ENCODE measurements at places on chromosomes 4 and X.

DNA sequence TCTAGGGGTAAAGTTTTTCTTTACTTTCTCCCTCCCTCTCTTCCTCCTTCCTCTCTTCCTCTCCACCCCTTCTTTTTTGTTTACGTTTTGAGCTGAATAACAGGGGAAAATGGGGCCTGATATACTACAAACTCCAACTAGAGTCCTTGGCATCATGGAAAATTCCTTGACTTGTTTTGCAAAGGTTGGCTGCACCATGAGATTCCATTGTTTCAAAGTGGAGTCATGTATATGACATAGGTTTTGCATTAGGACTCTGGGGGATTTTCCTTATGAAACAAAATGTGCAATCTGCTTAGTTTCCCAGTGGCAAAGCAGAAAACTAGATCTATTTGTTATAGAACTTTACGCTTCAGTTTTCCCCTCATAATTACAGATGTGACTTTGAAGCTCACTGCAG, 233.5 kb upstream of the PGRMC2 start:
- DNase-seq: no peak

GRCh38 chrX:124194901-124195300, 137.6 kb upstream of the TEX13D start:
- no peak for DNase-seq

DNA sequence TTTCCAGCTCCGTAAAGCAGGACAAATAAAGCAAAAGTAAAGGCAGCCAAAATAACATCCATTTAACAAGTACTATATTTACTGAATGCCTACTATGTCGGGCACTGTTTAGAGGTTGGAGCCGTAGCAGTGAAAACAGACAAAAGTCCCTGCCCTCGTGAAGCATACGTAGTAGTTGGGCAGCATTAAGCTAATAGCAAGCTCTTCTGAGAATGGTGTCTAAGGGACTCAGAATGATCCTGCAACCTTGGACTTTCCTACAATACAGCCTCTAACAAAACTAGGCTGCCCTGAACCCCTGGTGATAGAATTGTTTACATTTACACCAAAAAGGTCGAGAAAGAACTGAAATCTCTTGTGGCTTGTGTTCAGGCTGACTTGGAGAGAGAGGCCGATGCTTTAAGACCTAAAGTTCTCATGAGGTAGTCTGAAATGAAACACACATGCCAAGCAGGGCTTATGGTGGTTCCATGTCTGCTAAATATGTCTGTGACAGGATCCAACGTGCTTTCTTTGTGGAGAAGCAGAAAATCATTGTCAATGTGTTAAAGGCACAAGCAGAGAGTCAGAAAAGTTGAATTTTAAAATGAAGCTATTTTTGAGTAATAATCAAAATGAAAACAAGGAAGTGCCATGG, 898 bp upstream of the PDGFC start:
- DNase-seq: no peak

DNA sequence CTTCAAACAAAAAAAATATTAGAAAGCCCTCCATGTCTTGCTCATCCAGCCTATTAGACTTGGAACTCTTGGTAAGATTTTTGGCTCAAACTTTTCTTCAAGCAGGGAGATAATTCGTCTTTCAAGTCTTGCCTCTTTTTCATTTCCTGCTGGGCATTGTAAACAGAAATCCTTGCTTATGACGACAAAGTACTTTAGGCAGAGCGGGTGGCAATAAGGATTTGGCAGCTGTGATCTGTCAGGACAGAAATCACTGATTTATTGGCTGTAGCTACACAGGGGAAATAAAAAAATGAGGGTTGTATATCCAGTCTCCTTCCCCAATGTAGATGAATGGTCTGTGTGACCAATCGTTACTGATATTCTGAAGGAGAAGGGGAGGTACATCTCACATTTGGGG, 121.6 kb downstream of the SLC4A4 start:
- DNase-seq: no peak

GRCh38 chrX:102995316-102995715, 58.2 kb downstream of the RAB40AL start:
- no peak for DNase-seq

GRCh38 chr4:2909583-2909982, 53.6 kb downstream of the NOP14 start:
- no peak for DNase-seq

DNA sequence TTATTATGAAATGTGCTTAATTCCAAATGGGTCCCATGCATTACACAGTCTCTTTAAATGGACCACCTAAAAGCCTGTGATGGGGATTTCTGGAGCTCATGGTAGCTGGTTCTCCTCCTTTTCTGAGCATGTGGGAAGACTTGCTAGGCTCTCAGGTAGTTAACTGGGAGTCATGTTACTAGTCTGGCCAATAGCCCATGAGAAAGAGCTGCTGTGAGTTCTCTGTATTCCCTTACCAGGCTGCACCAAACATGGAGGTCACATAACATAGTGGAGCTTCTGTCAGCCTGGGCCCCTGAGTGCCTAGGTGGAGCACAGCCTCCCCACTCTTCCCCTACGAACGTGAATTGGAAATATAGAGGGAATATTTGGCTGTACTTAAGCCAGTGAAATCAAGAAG, 198.4 kb downstream of the MAML3 start:
- DNase-seq: no peak

- DNase-seq: no peak
Measured at GRCh38 chr4:57086031-57086723, 24.0 kb downstream of the IGFBP7 start.

- no peak for DNase-seq
Measured at GRCh38 chr4:141702472-141703182, 66.2 kb downstream of the IL15 start.

DNA sequence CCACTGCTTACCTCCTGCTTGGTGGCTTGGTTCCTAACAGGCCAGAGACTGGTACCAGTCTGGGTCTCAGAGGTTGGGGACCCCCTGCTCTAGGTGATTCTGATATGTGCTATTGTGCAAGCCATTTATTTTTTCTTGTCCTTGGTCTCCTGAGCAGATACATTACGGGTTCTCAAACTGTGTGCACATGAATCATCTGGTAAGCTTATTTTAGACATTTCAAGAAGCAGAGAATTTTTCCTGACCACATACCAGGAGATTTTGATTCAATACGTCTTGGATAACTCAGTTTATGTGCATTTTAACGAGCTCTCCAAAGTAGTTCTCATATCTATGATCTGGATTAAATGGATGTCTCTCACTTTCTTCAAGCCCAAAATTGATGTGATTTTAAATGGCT, 77.2 kb downstream of the FHIP1A start:
- no peak for DNase-seq

Measured in GM18507 (cell line).